ENCODE measurements at places on chromosomes 13 and 19. TPM values are rescaled to one million over a fixed set of nuclear protein-coding genes. Genes with fewer than 3 reads are reported as not detected.

The ZSCAN22 gene
- total RNA-seq = 2.4 TPM

DNA sequence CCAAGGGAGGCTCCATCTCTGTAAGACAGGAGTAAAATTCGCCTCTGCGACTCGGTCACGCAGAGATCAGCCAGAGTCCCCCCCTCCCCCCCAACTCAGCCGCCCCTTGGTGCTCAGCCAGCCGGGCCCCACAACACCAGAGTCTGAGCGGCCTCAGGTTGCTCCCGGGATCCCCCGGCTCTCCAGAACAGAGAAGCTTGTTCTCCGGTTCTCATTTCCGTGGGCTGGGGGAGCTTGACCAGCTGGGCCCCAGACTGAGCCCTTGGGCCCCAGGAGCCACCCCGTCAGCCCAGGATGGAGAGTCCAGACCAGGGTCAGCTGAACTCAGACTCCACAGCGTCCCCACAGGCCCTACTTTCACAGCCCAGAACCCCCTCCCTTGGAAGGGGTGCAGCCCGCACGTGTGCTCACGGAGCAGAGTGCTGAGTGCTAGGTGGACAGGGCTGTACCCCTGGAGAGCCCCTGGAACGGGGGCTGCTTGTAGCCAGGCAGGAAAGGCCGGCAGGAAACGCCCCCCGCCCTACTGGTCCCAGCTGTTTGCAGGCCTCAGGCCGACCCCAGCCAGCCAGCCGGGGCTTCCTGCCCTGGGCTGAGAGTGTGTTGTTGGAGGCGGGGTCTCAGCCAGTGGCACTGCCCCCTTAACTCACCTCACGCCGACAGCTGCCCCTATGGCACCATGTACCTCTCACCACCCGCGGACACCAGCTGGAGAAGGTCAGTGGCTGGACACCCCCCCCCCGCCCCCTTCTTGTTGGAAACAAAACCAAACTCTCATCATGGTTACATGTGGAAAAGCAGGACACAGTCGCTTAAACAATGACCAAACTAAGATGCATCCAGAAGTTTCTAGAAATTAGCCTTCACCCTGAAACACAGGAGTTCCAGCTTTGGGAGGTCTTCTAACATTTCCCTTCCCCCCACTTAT lies 44.4 kb downstream of the COMP start:
- peaks cover 2% of the 10 kb centered on the region for H3K27me3 ChIP-seq
- no peak overlapping the region for H3K4me3 ChIP-seq
- H3K36me3 ChIP-seq = no peaks in the 10 kb centered on the region
- H3K4me1 ChIP-seq = no peaks in the 10 kb centered on the region
- DNase-seq = no peak
- H3K27ac ChIP-seq = no peak overlapping the region

The ZNF865 gene
- 13.8 TPM for total RNA-seq

The SYCN gene
- total RNA-seq = not detected

The APOE gene
- total RNA-seq = 2.4 TPM

The FLT1 gene
- 118 TPM for total RNA-seq

The CCDC9 gene
- total RNA-seq = 23.5 TPM

The KLK3 gene
- total RNA-seq = not detected

DNA sequence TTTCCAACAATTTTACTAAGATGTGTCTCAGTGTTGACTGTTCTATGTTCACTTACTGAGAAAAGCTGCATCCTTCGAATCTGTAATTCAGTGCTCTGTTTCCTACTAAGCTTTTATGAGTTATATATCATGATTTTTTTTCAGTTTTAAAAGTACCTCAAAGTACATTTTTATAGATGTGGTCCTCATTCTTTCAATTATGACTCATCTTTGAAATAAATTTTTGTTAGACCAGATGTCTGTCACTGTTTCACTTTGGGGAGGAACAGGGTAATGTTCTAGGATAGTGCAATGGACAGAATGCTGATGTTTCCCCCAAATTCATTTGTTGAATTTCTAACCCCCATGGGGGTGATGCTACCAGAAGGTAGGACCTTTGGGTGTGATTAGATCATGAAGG lies 74.8 kb downstream of the NALCN start:
- H3K4me1 ChIP-seq = peaks cover 67% of the 10 kb centered on the region
- H3K27ac ChIP-seq = peak overlapping the region; percentile 55
- H3K36me3 ChIP-seq = peaks cover 11% of the 10 kb centered on the region
- H3K4me3 ChIP-seq = peak overlapping the region; percentile 12
- no peaks in the 10 kb centered on the region for H3K27me3 ChIP-seq
- peak; percentile 1 for DNase-seq

DNA sequence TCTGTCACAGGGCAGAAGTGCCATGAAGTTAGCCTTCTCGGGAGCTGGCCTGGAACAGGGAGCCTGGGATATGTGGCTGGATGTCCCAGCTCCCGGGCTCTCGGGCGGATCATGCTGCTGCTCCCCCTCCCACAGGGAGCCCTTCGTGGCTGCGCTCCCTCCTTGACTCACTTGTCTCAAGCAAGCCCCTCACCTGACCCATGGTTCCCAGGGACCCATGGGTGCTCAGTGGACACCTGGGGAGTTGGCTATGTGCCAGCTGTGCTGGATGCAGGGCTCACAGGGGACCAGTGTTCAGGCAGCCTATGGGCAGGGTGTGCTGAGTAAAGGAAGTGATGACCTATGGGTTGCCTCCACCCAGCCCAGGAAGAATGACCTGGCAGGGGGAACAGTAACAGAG lies 213.1 kb upstream of the SGCG start:
- no peaks in the 10 kb centered on the region for H3K4me1 ChIP-seq
- peaks cover under 1% of the 10 kb centered on the region for H3K27me3 ChIP-seq
- no peaks in the 10 kb centered on the region for H3K36me3 ChIP-seq

The POSTN gene
- 21.1 TPM for total RNA-seq

The SMIM24 gene
- total RNA-seq = not detected

GRCh38 chr13:50053844-50054243 lies 38.6 kb downstream of the KCNRG start:
- peaks cover 41% of the 10 kb centered on the region for H3K36me3 ChIP-seq
- no peak overlapping the region for H3K4me3 ChIP-seq
- DNase-seq = no peak
- peaks cover 1% of the 10 kb centered on the region for H3K27me3 ChIP-seq
- peaks cover 6% of the 10 kb centered on the region for H3K4me1 ChIP-seq
- H3K27ac ChIP-seq = no peak overlapping the region

DNA sequence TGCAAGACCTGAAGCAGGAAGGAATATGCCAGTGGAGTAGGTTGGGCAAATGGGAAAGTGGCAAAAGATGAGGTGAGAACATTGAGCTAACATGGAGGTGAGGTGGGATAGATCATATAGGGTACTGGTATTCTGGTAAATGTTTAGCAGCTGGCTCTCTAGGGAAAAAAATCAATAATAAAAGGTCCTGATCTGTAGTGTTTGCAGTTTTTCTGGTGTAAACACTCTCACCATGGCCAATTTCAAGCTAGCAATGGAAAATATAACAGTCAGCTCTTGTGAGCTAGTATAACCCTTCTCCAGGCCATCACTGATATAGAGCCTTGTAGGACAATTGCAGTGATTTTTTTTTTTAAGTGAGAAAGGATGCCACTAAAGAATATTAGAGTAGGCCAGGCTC lies 31.3 kb downstream of the RFC3 start:
- H3K27ac ChIP-seq = no peak overlapping the region
- DNase-seq = no peak
- H3K36me3 ChIP-seq = 0 out of 2 replicates have a peak, but pooled peaks cover 4% of the 10 kb centered on the region

The ZNF610 gene
- not detected for total RNA-seq

DNA sequence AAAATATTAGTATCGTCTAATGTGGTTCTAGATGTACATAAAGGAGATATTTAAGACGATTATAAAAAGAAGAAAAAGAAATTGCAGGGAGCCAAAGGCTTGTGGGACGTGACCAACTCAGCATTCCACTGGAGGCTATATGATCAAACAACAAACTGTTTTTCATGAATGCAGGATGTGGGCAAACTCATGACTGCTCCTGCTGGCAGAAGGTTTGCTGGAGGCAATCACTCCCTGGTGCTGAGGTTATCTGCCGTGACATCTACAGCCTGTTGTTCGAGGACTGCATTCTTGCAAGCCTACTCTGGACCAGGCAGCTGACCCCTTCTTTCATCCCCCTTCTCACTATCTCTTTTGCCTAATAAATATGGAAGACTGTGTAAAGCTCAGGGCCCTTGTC lies 518.1 kb downstream of the UQCRFS1 start:
- DNase-seq = no peak
- no peaks in the 10 kb centered on the region for H3K36me3 ChIP-seq
- H3K4me3 ChIP-seq = no peak overlapping the region
- no peak overlapping the region for H3K27ac ChIP-seq

DNA sequence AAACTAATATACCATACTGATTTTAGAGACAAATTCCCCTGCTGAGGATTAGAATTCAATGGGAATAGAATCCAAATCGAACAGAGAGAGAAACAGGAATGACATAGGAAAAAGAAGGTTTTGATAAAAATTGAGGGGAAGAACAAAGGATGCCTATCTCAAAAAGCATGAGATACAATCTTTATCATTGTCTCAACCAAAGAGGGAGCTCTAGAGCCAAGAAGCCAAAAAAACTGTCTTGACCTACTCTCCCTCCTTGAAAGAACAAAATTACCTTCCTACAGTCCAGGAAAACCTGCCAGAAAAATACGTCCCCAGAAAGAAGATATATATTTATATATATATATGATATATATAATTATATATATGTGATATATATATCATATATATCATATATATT lies 39.2 kb upstream of the MIR17HG start:
- no peak for DNase-seq
- no peak overlapping the region for H3K27ac ChIP-seq
- no peak overlapping the region for H3K4me3 ChIP-seq
- H3K36me3 ChIP-seq = no peaks in the 10 kb centered on the region

- no peak overlapping the region for H3K27ac ChIP-seq
- H3K36me3 ChIP-seq = peaks cover 18% of the 10 kb centered on the region
- H3K4me1 ChIP-seq = peaks cover 14% of the 10 kb centered on the region
- H3K27me3 ChIP-seq = peaks cover 9% of the 10 kb centered on the region
- H3K4me3 ChIP-seq = no peak overlapping the region
These were observed 35.7 kb downstream of the TFDP1 start for GRCh38 chr13:113620036-113620796.

DNA sequence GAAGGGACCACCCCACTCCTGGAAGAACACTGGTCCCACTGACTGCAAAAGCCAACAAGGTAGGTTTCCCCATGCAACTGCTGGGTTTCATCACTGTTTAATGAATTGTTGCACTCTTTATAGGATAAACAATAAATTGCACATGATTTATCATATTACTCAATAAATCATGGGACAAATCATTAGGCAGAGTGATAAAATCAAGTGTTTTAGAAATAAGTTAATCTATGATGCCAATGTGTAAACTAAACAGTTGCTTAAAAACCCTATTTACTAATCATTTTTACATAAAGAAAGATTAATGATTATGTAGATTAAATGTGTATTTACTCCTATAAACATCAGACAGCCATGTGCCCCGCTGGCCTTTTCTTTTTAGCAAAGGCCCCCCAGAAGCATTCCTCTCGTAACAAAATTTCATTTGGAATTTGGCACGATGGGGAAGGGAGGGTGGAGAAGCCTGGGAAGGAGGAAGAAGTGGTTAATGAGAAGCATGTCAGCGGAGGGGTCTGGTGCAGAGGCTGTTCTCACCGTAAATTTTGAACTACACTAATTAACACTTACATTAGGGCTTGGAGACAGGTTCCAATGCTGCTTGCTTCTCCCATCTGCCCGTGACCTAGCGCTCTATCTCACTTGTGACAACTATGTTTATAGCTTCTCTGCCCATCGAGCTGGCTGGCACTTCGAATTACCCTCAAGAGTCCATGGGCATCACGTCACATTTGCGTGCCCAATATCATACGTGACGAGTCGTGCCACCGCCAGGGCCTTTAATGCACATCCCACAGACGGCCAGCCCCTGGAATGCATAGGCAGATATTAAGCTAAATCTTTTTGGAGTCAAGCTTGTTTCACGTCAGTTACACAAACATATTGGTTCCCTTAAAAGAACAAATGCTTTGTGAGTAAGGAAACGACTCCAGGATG lies 357.7 kb upstream of the TSHZ3 start:
- H3K27ac ChIP-seq = no peak overlapping the region
- H3K36me3 ChIP-seq = no peaks in the 10 kb centered on the region
- H3K4me1 ChIP-seq = no peaks in the 10 kb centered on the region
- H3K27me3 ChIP-seq = peaks cover 9% of the 10 kb centered on the region

DNA sequence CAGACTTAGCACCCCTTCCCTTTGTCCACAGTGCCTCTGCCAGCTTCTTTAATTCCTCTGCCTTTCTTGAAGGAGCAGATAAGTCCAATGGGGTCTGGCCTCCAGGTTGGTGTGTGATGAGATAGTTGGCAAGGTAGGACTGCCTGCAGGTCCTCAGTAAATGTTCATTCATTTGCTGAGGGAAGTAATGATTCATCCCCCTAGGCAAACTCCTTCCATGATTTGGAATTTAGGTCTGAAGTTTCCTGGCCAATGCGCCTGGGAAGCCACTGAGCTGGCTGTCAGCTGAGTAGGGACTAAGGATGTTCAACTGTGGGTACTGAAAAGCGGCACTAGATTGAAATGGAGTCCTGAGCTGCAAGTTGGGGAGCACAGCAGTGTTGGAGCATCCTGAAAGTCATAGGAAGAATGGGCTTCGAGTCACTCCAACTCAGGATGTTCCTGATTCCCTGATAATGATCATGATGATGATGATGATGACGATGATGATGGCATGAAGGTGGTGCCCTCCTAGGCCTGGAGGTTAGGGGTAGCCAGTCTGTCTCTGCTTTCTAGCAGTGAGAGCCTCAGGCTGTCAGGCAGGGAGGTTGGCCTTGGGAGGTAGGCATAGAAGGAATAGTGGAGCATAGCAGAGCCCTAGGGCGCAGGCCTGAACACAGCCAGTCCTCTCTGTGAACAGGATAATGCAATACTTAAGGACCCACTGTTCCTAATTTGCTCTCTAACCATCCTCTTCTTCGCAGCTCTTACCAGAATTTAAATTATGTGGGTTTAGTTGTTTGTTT lies 44.7 kb downstream of the COL4A2 start:
- peak overlapping the region; percentile 34 for H3K27ac ChIP-seq
- DNase-seq = no peak
- peaks cover 63% of the 10 kb centered on the region for H3K4me1 ChIP-seq
- H3K27me3 ChIP-seq = peaks cover 6% of the 10 kb centered on the region
- H3K4me3 ChIP-seq = no peak overlapping the region

GRCh38 chr19:47022541-47023447 lies 3.2 kb downstream of the NPAS1 start:
- H3K27ac ChIP-seq = no peak overlapping the region
- peaks cover 26% of the 10 kb centered on the region for H3K27me3 ChIP-seq
- peaks cover 4% of the 10 kb centered on the region for H3K36me3 ChIP-seq
